Cardiac fibroblast (primary cell): ENCODE measurements at places on chromosomes 1 and 21.

DNA sequence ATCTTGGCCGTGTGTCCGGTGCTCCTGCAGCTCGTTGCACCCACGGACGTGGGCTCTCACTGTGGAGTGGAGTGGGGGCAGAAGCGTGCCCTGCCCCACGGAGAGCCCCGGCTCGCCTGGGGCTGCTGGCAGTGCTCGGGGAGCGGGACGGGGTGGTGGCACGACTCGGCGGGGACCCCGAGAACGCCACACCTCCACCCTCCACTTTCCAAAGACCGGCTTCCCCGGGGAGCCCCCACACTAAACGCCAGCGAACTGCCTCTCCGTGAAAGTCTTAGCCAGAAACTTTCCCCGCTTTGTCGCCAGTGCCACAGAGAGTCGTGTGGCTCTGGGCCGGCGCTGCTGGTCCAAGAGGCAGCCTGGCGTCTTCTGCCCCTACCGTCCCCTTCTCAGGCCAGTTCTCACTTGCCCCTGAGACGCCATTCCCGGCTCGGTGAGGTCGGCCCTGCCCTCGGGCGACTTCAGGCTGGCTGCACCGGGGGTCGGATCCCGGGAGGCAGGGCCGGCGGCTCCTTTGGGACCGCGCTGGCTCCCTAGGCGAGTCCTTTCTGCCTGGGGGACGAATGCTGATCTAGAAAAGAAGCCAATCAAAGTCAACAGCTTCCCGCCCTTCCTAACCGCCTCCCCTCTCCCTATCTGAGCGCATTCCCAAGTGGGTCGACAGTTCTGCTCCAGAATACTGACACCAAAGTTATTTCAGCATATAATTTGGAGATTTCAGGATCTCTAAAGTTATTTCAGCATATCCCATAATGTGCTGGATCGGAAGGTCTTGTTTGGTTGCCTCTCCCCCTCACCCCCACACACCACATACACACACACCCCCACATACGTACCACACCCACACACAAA, 2.6 kb upstream of the SAMD13 start:
- peak; percentile 23 for DNase-seq

DNA sequence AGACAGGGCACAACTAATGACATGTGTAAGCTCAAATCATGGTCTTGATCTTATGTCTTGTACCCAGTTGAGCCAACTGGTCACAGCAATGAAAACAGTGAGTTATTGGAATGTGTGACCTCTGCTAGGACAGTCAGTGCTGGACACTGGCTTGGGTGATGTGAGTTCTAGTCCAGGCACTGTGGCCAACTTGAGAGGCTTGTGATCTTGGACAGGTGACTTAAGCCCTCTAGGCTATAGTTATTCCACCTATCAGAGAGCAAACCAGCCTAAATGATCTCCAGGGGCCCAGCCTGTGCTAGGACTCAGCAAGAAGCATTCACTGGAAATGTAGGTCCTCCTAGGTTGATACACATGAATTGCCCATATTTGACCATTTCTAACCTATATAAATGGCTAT, 1.1 kb downstream of the KCNE2 start:
- no peak for DNase-seq

DNA sequence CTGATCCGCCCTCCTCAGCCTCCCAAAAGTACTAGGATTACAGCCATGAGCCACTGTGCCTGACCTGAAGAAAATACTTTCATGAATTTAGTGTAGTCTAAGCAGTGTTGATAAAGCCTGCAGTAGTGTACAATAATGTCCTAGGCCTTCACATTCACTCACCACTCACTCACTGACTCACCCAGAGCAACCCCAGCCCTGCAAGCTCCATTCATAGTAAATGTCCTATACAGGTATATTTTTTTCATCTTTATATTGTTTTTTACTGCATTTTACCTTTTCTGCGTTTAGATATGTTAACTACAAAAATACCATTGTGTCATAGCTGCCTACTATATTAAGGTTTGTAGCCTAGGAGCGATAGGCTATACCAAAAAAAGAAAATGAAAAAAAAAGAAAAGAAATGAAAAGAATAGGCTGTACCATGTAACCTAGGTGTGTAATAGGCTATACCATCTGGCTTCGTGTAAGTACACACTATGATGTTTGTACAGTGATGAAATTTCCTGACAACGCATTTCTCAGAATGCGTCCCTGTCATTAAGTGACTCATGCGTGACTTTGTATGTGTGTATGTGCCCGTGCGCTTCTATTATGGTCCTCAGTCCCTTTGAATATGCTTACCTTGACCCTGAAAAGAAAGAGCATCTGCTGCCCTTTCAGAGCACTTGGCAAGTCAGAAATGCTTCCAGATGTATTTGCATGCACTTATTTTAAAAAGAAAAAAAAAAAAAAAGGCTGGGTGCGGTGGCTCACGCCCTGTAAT, 9.2 kb upstream of the SLAMF8 start:
- peak; percentile 73 for DNase-seq

- DNase-seq, result no peak
Observed at GRCh38 chr1:236685205-236685916, 938 bp upstream of the ACTN2 start.

- peak; percentile 36 for DNase-seq
Observed at GRCh38 chr1:22503721-22504410, 52.2 kb downstream of the ZBTB40 start.

GRCh38 chr1:72481420-72481970, 199.2 kb upstream of the NEGR1 start:
- no peak for DNase-seq

- no peak for DNase-seq
Observed at GRCh38 chr1:109535971-109536491, 3.6 kb upstream of the GPR61 start.

- DNase-seq, result peak; percentile 47
Observed at GRCh38 chr1:3501856-3502640, 47.6 kb downstream of the ARHGEF16 start.

DNA sequence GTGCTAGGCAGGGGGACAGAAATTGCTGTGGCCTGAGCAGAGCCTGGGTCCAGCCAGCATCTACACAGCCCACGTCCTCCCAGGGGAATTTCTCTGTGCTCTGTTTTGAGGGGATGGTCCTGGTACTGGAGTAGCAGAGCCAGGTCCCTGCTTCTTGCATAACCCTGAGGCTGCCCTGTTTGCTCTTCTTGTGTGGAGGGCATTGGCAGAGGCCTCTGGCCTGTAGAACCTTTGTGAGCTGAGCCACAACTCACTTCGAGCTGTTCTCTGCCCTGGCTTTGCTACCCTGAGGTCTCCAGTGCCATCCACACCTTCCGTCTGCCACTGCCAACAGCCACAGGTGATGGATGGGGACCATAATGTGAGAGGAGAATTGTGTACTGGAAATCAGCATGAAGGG, 101.9 kb downstream of the KCNJ15 start:
- DNase-seq, result no peak

DNA sequence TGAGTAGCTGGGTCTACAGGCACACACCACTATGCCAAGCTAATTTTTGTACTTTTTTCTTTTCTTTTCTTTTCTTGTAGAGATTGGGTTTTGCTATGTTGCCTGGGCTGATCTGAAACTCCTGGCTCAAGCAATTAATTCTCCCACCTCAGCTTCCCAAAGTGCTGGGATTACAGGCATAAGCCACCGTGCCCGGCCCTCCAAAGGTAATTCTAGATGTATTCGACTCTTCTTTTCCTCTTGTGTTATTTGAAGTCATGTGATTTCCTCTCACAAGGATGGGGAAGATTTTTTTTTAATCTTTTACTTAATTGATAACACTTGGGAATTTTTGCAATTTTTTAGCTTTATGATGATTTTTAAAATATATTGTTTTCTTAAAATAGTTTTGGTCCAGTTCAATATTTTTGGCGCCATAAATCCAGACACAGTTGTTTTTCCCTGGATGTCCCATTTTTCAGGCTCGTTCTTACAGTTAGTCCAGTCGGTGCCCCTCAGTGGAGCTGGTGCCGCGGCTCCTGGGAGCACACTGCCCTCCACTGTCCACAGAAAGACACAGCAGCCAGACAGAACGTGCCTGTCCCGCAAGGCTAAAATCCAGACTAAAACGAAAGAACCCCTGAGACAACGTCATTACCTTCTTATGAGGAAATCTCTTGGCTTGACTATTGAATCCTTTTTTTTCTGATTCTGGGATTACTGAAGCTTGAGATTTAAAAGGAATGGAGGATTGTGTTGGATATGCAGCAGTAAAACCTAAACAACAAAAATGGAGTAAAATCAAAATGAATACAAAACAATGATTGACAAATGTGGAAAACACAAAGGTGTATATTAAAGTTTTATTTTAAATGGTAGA, 22.4 kb downstream of the STPG1 start:
- DNase-seq, result peak; percentile 94

- DNase-seq, result peak; percentile 15
Observed at GRCh38 chr21:46622226-46622625, 13.2 kb upstream of the PRMT2 start.

DNA sequence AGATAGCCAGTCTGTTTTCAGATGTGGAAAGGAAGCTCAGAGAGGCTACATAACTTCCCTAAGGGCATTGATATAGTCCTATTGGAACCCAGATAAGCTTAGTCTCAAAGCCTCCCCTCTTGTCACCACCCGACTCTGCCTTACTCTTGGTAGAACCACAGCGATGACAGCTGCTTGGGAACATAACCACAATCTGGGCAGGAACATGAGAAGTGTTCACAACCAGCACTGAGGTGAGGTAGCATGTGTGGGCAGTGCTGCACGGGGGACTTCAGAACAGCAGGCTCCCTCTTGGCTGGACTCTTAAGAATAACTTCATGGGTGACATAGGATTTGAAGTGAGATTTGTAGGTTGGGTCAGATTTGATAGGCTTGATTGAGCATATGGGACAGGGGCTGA, 9.3 kb upstream of the S100A10 start:
- DNase-seq, result no peak

- no peak for DNase-seq
Observed at GRCh38 chr1:210646258-210646616, 317.5 kb downstream of the HHAT start.

DNA sequence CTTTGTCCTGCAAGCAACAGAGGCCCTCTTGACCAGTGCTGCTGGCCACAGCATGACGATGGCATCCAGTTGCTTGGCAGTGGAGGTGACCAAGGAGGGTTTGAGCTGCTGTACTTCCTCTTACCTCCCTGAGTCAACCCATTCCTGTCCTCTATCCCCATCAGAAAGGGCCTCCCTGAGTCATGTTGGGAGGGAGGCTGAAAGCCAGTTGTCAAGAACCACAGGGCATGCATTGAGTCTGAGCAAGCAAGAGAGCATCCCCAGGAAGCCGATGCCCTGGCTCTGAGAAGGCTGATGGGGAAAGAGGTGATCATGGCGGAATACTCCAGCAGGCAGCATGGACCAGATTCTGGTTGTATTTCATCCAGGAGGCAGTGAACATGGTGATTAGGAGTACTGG, 69.6 kb downstream of the LACTBL1 start:
- DNase-seq, result no peak

GRCh38 chr1:99527078-99527477, 118.8 kb upstream of the PALMD start:
- peak; percentile 56 for DNase-seq

DNA sequence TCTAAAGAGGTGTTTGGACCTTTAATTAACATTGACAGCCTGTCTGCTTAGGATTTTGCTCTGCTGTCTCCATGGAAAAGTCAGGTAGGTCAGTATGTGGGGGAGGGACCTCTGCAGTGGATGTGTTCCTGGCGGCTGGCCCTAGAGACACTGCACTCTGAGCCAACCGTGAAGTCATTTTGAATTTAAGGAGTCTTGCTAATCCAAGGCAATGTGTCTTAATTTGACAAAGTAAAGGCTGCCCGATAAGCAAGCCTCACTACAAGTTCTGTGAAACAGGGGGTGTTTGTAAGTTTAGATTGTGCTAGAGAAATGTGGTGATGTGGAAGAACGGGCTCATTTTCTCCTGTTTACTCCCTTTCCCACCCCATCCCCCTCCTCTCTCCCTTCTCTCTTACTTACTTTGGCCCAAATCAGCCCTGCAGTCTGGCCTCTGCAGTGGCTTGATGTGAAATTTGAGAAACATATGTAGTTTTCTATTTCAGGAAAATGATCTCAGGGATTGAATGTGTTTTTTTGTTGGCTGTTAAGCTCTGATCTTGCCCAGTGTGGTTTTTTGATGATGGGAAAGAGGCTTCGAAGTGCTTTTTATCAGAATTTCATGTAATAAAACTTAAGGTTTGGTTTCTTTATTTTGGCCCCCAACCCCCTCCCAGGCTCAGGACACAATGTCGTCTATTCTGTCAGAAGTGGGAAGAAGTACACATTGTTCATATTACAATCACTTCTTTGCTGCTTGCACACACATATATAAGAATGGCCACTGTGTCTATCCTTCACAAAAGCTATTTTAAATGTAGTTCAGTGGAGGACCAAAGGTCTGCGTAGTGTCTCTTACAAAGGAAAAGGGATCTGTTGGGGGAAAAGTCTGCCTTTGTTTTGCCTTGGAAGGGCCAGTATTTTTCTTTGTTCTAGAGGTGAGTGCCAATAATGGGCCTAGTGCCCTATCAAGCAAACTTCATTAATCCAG, 96.6 kb downstream of the FGGY start:
- DNase-seq, result peak; percentile 92

DNA sequence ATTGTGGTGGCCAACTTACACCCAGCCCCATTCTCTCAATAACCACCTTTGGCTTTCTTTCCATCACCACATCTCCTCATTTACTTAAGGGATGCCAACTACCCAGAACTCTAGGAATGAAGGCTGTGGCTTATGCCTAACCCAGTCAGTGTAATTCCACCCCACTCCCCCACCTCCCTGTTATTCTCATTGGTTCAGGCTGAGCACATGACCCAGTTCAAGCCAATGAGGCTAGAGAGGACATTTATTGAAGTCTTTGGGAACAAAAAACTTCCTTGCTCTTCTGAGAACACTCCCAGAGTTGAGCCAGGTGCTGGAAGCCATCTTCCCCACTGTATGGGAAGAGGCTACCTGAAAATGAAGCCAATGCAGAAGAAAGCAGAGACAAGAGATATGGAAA, 22.8 kb upstream of the CD2 start:
- DNase-seq, result no peak

DNA sequence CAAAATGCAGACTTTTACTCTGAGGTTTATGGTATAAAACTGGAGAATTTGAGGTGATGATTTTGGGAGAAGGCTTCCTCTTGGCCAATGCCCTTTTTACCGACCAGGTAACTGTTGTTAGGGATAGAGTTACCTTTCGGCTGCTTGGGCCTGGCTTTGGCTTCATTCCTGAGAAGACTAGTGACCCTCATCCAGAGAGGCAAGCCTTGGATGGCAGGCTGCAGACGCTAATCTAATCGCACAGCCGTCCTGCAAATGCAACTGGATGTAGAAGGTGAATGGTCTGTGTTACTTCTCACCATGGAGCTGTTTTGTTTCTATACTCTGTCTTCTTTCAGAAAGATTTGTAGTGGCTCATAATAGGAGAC, 124.6 kb downstream of the CNIH3 start:
- DNase-seq, result no peak

DNA sequence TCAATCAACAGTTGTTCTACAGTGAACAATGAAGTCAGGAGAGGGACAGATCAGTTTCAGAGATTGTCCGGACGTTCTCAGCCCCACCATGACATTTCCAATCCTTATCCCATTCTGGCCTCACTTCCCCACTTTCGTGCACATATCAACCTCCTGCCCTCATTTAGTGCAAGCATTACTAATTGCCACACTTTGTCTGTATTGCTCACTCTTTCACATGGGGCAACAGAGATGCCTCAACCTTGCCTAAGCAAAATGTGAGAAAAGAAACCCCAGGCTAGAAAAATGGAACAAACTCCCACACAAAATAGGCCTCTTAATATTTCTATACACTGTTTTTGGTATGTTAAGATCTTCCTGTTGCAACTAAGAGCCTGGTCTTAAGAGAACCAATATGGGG, 8.9 kb upstream of the RGS1 start:
- DNase-seq, result no peak

- DNase-seq, result peak; percentile 1
Observed at GRCh38 chr1:216111842-216112241, 311.4 kb downstream of the USH2A start.
